ENCODE measurements at places on chromosomes 16 and 17.
A peak's percentile ranks its signal among the peaks of the same experiment; 100 is the strongest.

GRCh38 chr17:4854111-4854681 is 21.1 kb downstream of the MINK1 start:
- DNase-seq: no peak

DNA sequence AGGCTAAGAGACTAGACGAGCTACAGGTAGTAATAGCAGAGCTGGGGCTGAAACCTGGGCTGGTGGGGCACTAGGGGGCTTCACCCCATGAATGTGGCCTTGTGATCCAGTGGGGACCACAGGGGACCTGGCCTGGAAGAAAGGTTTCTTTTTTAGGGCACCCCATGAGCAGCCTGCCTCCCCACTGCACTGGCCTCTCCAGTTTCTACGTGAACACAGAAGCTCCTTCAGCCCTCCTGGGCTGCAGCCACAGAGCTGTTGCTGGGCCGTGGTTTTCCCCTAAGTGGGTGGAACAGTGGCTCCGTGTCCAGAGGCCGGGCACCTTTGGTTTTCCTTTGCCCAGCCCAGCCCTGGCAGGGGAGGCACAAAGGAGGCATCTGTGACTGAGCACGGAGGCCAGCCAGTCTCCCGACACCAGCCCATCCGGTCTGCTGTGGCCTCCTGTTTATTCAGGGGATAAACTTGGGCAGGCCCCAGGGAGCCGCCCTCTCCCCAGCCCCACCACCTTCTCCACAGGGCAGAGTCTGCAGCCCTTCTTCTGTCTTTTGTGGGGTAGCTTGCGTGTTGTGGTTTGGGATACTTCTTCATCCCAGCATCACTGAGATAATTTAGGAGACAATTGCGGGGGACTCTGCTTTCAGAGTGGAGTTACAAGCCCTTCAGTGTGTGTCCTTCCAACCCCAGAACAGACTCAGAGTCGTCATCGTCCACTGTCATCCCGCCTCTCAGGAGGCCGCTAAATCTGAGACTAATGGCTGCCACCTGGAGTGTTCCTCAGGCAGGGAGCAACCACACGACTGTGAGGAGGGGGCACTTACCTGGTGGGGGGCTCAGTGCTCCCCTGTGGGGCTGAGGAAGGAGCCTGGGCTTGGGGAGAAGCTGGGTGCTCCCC is 85.3 kb downstream of the RAB11FIP4 start:
- no peak for DNase-seq

GRCh38 chr17:8479431-8479947 is 43.8 kb downstream of the NDEL1 start:
- no peak for DNase-seq

- no peak for DNase-seq
Measured at GRCh38 chr16:17306745-17307144, 164.0 kb downstream of the XYLT1 start.

- DNase-seq: no peak
Measured at GRCh38 chr17:57557416-57557815, 187.7 kb downstream of the CCDC182 start.

DNA sequence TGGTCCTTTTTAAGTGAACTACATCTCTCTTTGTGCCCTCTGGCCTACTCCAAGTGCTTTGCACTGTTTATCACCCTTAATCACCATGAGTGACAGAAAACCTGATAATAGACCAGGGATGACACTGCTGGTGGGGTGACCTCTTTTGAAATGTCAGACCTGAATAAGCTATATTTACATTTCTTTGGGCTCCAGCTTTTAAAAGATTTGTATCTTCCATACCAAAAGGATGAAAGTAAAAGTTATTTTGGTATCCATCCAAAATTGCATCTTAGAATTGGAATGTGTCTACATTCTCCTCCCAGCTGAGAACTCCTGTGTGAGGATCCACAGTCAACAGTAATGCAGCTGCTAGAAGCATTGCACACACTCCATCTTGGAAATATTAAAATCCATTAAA is 370.0 kb downstream of the CDH11 start:
- DNase-seq: no peak

DNA sequence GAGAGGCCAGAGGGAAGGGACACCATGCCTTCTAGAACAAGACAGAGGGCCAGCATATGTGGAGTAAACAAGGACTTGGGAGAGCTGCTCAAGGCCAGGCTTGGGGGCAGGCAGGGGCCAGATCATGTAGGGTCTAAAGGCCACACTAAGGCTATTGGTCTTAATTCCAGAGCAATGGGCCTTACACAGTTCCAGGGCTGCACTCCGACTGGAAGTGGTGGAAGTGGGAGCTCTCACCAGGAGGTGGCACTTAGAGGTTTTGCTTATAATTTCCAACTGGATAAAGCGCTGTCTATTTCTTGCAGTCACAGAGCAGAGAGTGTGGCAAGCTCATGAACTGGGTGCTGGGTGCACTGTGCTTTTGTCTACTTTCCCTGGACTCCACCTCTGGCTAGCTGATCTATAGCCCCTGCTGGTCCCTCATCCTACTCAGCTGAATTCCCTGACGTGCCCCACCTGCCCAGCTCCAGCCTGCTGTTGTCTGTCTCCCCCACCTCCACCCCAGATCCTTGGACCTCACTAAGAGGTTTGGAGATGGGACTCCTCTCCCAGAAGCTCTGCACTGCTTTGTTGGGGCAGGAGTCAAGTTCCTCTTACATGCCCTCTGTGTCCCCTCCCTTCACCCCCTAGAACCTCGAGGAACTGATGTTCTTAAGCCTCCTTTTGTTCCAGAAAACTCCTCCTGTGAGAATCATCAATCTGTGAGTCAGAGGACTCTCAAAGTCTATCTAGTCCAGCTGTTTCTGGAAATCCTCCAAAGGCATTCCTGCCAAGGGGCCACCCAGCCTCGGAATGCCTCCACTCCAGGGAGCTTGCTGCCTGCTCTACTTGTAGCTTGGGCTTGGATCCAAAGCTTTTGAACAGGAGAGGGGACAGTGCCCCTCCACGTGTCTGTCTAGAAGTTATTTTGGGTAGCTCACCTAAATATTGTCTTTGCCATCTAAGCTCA is 48.1 kb upstream of the KSR1 start:
- DNase-seq: no peak

GRCh38 chr16:23132775-23133463 is 16.3 kb downstream of the USP31 start:
- no peak for DNase-seq

DNA sequence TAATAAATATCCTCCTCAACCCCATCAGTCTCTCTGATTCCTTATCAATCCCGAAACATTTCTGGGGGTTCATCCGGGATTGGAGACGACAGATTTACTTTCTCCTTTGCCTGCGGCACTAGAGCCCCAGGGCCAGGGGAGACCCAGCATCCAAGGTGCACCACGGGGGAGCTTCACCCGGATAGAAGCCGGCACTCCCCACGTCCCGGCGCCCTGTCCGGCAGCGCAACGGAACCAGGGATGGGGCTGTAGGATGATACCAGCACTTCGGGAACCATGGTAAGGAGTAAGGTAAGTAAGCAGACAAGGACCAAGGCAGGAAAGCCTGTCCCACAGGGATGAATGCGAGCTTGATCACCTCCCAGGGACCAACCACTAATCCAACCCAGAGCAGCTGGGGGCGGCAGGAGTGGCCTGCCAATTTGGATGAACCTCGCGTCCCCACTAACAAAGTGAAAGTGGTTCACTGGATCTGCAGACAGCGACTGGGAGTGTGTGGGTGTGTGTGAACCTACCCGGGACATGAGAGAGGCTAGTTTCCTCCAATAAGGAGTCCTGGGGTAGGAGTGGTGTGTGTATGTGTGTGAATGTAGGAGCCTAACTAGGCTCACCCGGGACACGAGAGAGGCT is 11.9 kb downstream of the POLR3K start:
- no peak for DNase-seq

DNA sequence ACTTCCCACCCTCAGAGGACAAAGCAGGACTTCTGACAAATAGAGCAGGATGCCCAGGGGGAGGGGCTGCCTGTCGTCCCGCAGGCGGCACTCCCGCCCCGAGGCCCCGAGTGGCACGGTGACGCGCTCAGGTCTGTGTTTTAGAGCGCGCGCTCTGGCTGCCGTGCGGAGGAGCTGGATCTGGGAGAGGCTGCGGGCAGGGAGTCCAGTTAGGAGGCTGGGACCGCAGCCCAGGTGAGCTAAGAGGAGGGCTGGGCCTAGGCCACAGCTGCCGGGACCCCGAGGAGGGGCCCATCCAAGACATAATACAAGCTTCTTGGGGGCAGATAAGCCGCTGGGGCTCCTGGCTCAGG is 6.4 kb downstream of the DOC2A start:
- DNase-seq: no peak

DNA sequence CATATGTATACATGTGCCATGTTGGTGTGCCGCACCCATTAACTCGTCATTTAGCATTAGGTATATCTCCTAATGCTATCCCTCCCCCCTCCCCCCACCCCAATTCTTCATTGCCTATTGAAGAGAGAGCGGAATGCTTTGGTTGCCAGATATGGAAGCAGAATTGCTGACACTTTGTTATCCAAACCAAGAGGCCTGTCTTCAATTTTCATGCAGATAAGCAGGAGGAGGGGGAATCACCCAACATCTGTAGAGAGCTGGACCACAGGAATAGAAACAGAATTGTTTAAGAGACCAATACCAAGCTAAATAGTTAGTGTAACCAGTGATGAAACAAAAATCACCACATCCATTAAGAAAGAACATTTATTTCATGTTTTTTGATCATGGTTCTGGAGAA is 7.1 kb downstream of the ASPA start:
- no peak for DNase-seq

DNA sequence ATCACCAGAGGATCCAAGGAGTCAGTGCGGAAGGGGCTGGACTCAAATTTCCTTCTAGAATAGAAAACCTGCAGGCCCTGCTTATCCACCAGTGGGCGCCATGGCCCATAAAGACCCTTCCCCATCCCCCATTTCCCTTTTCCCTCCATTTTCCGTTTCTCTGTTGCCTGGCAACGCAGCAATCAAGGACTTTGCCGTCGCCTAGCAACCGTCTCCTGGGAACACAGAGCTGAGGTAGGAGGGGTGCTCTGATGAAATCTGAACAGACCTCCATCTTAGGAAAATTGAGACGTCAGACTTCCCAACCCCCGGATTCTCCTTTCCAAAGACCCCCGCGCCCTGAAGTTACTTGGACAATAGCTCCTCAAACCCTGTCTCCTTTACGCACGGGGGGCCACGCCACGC is 5.7 kb downstream of the DLG4 start:
- DNase-seq: no peak

DNA sequence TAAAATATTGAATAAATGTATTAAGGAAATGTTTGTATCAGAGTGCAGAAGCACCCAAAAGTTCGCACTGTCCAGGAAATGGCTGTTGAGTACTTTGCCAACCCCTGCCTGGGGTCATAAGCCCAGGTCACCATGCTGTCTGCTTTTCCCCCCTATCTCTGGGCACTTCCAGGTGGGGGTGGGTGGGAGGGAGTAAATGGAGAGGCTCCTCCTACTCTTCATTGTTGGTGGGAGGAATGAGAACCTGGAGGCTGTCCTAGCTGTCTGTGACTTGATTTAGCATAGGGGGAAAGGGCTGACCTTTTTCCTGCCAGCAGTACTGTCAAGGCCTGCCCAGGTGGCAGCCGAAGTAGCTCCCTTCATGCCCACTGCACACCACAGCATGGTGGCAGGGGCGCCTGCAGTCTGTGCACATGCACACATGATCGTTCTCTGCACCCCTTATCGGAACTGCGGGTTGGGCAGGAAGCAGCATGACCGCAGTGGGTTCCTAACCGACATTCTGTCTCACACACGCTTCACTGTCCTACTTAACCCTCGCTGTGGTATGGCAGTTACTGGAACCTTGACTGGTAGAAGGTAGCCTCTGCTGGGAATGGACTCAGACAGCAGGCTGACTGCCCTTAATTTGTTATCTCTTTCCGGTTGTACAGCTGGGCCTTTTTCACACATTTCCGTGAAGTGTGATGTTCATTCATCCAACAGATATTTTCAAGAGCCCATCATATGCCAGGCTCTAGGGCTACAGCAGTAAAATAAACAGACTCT is 41.5 kb downstream of the LDHD start:
- DNase-seq: peak; percentile 72

GRCh38 chr17:32863559-32863958 is 13.4 kb downstream of the MYO1D start:
- DNase-seq: no peak

DNA sequence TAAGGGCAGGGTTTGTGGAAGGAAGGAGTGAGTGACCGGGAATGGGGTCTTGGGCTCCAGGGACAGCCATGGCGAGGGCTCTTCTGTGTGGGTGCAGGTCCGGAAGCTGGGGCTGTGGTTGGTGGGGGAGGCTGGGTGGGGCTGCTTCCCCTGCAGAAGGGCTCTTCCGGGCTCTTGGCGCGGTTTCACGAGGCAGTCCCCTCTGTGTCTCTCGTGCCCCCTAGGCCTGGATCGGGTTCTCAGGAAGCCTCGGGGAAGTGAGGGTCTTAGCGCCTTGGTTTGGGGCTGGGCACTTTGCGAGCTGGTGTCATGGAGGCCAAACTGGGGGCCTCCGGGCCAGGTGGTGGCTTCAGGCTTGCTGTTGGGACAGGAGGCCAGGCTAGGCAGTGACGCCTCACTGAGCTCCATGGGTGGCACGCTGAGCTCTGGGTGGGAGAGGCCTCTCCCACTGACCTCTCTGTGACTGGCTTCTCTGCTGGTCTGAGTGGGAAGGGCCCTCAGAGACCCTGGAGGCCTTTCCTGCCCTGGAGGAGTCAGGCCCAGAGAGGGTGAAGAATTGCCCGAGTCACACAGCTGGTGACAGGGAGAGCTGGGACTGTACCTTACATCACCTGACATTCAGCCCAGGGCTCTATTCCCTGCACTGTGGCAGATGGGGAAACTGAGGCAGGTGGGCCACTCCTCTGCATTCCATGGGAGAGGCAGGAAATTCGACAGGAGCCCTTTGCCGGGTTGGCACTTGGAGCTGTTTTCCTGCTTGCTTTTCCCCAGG is 8.2 kb downstream of the ADCY7 start:
- peak; percentile 68 for DNase-seq

GRCh38 chr17:7548585-7549400 is at the start of gene TNFSF12:
TSS of gene TNFSF12 (plus strand) at chr17:7549058. CDS start at chr17:7549154, 96 bp downstream.
- DNase-seq: peak; percentile 67

- no peak for DNase-seq
Measured at GRCh38 chr17:927611-928461, 51.7 kb downstream of the NXN start.

DNA sequence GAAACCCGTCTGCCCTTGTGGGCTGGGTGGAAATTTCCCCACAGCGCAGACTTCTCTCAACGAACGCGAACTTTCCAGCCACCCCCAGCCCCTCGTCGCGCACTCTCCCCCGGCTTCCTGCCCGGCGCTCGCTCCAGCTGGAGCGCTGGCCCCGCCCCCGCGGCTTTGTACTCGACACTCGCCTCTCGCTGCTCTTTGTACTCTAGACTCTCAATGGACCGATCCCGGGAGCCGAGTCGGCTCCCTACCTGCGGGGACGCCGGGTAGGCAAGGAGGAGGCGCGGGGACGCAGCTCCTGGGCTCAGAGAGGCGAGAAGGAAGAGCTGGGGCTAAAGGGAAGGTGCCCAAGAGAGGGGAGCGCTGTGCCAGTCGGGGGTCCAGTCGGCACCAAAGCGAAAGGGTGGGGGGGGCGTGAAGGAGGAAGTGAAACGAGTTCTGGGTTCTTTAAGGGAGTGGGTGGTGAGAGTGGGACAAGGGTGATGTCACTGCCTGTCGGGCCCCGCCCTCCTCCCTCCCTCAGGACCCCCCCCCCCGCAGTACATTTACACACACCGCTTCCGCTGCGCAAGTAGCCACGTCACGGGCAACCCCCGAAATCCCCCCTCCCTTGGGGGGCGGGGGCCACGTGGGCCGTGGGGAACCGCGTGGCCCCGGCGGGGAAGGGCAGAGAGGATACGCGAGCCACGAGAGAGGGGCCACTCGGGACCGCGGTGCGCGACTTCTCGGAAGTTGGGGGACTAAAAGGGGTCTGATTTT is 9.7 kb downstream of the KDM6B start:
- DNase-seq: peak; percentile 92
